Hematopoietic multipotent progenitor cell treated with erythropoietin and hydrocortisone succinate and interleukin-3 and kit ligand, for 6 days (in vitro differentiated cells): ENCODE measurements at places on chromosomes 4 and X.

DNA sequence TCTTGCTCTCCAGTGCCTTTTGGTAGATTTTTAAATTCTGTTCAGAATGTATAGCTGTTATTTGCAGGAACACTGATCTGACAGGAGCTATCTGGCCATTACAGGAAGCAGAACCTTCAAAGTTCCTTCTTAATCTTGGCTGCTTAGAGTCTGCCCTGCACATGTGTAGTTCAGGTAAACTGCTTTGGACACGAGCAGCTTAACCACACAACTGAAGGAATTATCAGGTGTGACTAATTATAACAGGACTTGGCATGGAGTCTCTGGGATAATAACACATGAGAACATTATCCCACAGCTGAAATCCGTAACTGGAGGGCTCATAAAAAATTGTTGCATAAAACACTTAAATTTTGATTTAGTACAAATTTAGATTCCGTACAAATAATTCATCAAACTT, 11.6 kb upstream of the ING2 start:
- DNase-seq = no peak

- DNase-seq = no peak
Measured at GRCh38 chrX:22760513-22761057, 239.2 kb upstream of the DDX53 start.

DNA sequence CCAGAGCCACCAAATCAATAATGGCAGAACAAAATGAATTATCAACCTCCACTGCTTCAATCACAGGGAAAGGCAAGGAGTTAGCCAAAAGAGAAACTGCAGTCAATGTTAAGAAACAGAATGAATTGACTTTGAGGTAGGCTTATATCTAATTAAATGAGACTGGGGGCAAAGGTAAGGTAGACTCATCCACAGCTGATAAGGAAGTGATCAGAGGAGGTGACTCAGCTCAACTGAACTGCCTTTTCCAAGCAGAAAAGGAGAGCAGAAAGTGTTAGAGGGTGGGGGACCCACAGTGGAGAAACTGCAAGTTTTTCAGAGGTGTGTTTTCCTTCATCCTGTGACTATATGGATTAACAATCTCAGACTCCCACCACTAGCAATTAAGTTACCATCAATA, 345.8 kb upstream of the PPARGC1A start:
- no peak for DNase-seq

DNA sequence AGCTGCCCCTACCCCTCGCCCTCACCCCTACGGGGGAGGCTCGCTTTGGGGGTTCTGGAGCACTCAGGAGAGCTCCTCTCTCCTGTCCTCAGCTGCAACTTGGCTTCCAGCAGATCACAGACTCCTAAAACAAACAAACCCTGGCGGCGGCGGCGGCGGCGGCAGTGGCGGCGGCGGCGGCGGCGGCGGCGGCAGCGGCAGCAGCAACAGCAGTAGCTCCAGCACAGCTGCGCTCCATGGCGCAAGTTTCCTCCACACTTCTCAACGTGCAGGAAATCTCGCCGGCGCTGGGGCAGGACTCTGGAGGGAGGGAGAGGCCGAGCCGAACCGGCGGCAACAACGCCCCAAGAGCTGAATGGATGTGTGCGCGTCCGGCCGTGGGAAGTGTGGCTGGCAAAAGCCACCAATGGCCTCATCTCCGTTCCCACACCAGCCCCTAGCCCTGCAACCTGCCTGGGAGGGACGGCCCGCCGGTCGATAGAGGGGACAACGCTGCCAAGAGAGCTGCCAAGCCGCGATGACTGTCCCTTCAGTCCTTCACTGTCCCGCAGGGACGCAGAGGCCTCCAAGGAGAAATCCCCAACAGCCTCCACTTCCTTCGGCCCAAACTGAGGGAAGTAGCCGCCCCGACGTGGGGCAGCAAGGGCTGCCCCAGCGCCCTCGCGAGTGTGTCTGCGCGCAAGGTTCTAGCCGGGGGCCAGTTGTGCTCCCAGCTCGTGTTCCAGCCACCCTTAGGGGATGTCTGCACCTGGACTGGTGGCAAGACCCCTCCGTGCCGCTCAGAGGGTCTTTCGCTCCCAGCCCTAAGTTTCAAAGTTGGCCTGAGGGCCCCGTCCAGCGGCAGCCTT, 775 bp downstream of the SHROOM4 start:
- DNase-seq = no peak
